NCI-H2081 treated with DMSO at 0.1 percent for 48 hours (cell line): ENCODE measurements at places on chromosomes 5 and 9.

DNA sequence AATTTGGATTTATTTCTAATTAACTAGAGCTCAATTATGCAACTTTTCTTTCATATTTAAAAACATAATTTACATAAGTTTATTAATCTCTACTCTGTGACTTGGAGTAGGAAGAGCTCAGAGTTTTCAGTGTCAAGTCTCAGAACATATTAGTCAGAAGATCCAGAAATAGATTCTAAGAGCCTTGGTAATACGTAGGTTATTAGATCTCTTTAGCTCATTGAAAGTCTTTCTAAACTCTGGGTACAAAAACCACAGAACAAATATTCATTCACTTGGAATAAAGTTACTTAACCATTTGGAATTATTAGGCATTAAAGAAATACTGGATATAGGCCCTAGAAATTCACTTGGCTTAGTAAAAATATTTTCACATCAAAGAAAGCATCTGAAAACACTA lies 26.3 kb upstream of the ISCA1 start:
- no peak for DNase-seq

DNA sequence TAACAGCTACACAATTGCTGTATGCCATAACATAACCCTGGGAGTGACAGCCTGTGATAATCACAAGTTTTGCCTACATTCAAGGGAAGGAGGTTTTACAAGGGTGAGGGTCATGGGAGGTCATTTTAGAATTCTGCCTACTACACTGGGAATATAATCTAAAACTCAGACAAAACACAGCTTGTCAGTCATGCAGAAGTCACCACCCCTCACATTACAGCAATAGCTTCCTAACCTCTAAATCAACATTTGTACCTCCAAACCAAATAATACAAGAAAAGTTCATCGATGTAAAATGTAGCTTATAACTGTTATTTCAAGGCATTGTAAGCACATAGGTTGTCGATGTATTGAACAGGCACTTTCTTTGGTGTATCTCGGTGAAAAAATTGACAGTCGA lies 139.0 kb downstream of the FAM114A2 start:
- no peak for DNase-seq

DNA sequence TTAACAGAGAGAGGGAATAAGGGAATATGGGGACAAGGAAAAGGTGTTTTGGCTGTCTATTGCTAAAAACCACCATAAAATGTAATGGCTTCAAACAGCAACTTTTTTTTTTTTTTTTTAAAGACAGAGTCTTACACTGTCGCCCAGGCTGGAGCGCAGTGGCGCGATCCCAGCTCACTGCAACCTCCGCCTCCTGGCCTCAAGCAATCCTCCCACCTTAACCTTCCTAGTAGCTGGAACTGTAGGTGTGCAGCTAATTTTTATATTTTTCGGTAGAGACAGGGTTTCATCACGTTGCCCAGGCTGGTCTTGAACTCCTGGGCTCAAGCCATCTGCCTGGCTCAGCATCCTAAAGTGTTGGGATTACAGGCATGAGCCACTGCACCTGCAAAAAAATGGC lies 4.3 kb upstream of the SPATA24 start:
- DNase-seq = no peak

DNA sequence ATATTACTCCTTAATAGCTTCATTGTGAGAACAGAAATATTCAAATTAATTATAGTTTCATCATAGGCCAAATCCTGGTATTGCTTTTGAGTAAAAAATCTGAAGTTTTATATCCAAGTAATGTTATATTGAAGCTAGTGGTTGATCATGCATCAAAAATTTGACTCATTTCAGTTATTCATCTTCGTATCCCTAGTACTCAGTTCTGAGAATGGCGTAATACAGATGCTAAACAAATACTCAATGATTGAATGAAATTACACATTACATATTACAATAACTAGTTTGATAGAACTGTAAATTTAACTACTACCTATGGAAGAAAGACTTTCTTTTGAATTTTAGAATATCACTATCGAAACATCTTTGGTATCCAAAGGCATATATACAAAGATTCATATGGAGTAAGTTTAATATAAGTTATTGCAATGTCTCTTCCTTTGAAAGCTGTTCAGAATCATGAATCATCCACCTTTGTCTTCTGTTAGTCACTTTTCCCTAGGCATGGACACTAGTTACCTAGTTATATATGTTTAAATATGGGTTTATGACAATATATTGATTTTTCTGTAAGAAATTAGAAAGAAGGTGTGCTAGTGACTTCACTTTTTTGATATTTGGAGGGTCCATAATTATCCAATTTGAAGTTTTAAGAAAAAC lies 5.0 kb upstream of the ZNF462 start:
- no peak for DNase-seq

DNA sequence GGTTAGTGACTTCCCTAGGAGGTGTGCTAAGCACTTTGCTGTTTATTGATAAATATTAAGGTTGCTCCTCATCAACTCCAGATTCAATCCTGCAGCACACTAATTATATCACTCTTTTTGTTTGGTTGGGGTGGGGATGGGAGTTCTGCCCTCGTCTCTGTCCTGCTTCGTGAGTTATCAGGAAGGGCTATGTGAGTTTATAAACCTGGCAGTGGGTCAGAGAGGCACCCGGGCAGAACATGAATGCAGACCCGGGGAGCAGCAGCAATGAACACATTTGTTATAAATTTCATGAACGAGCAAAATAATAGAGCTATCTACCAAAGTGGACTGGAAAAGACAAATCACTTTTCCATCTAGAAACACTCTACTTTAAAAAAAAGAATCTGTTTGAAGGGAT lies 125.5 kb upstream of the WWC1 start:
- DNase-seq = no peak

GRCh38 chr9:37215381-37215780 lies 95.0 kb downstream of the ZCCHC7 start:
- DNase-seq = no peak

GRCh38 chr5:33848554-33848953 lies 43.2 kb downstream of the ADAMTS12 start:
- no peak for DNase-seq

DNA sequence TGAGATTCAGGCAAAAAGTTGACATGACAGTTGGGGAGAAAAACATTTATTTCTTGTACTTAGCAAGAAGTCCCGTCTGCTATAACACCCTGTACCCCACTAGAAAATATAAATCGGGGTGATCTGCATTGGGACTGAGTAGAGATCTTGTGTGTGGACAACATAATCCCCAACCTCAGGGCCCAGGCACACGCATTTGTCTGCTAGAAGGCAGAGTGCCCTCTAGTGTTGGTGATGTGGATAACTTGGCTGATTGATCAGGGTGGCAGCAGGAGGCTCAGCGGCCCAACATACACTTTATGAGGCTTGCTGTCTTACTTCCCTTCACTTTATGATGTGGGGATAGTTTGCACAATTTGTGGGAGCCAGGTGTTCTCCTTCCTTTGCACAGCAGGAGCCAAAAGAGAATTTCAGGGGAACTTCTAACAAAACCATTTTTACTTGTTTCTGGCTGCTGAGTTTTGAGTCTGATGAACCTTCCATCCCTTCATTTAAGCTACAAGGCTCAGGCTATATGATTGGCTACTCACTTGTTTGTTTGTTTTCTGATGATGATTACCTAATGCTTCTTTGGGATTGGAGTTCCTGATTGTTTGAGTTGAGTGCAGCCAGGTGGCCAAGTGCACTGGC lies 263.2 kb downstream of the DMAC1 start:
- no peak for DNase-seq

GRCh38 chr5:173396311-173396993 lies 68.2 kb upstream of the STC2 start:
- no peak for DNase-seq

DNA sequence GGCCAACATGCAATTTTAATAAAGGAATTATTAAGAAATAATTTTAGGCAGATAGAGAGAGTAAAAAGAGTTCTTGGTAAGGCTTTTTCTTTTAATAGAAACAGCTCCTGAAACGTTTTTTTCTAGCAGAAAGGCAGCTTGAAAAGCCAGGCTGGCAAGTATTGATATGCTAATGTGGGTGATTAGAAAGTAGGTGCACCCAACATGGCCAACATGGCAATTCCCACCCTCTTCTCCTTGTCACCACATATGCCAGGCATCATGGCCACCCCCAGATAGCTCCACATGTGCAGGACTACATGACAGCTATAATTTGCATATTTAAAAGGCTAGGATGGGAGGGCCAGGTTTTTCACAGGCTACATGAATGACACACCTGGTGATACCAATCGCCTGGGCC lies 615.2 kb downstream of the PTPRD start:
- no peak for DNase-seq

GRCh38 chr9:112355427-112355897 lies 22.0 kb upstream of the PTBP3 start:
- DNase-seq = no peak

DNA sequence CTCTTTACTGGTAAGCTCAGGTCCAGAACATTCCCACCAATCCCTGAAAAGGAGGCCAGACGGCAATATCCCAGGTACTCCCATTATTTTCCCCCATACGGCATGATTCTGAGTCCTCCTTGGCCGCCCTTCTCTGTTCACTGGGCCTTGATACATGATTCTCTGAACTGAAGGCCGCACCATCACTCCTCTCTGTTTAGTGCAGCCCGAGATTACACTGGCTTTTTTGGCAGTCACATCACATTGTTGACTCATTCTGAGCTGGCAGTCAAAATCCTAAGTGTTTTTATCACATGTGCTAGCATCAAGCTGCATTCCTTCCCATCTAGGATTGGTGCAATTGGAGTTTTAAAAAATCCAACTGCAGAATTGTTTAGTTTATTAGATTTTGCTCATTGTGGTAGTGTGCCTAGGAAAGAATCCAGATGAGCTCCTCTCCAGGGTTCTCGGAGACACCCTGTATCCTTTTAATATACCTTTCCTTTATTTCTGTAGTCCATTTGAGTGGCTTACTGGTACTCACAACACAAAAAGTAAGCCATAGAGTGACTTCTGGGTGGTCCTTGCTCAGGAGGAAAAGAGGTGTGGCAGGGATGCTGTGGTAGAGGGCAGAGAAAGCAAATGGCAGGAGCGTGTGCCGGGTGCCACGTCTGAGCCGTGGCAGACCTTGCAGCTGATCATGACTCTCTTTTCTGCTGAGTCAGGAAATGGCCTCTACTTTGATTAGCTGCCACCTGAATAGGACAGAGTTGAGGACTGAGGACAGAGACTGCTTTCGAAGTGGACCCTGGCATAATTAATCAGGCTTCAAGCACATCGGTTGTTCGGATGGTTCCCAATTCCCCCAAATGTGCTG lies 121.1 kb upstream of the IL12B start:
- DNase-seq = no peak

- DNase-seq = no peak
Observed at GRCh38 chr5:168886157-168886556, 307.0 kb upstream of the PANK3 start.
